Ureter (tissue), 1 donor: ENCODE measurements at places on chromosomes 5 and 9.
A peak's percentile ranks its signal among the peaks of the same experiment; 100 is the strongest.

GRCh38 chr9:133996531-133997520 is 4.7 kb upstream of the VAV2 start:
- DNase-seq = no peak

GRCh38 chr5:106367281-106367680 is 1303.5 kb downstream of the EFNA5 start:
- DNase-seq = no peak

GRCh38 chr5:116084287-116084691 is 536 bp upstream of the COMMD10 start:
- no peak for DNase-seq

GRCh38 chr5:140367256-140368013 is 7.4 kb downstream of the SLC4A9 start:
- DNase-seq = no peak

DNA sequence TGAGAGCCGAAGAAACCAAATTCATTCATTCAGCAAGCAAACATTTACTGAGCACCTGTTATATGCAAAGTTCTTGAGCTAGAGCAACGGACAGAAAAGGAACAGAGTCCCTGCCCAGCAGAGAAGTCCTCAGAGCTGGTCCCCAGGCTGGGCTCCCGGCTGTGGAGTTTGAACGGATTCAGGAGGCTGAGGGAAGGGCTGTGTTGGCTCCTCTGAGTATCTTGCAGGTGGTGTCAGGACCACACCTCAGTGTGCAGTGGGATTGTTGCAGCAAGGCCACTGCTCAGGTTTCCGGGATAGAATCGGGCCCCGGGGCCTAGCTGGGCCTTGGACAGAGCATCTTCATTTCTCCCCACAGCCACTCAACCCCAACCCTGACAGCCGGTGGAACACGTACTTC is 5.1 kb downstream of the TBC1D13 start:
- DNase-seq = no peak

DNA sequence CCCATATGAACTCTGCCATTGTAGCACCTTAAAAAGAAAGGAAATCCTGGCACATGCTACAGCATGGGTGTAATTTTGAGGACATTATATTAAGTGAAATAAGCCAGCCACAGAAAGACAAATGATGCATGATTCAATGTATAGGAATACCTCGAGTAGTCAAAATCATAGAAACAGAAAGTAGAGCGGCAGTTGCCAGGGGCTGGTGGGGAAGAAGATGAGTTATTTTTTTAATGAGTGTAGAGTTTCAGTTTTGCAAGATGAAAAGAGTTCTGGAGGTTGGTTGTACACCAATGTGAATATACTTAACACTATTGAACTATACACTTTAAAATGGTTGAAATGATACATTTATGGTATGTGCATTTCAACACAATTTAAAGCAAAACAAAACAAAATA is 133.0 kb downstream of the ZDHHC21 start:
- DNase-seq = no peak

GRCh38 chr5:33855396-33855795 is 36.4 kb downstream of the ADAMTS12 start:
- DNase-seq = no peak

GRCh38 chr5:36536616-36537005 is 69.8 kb upstream of the SLC1A3 start:
- DNase-seq = no peak

- no peak for DNase-seq
These were observed 37.1 kb upstream of the LHX2 start for GRCh38 chr9:123974471-123974870.

GRCh38 chr9:136122425-136123383 is 4.0 kb upstream of the TMEM250 start:
- DNase-seq = peak; percentile 76

DNA sequence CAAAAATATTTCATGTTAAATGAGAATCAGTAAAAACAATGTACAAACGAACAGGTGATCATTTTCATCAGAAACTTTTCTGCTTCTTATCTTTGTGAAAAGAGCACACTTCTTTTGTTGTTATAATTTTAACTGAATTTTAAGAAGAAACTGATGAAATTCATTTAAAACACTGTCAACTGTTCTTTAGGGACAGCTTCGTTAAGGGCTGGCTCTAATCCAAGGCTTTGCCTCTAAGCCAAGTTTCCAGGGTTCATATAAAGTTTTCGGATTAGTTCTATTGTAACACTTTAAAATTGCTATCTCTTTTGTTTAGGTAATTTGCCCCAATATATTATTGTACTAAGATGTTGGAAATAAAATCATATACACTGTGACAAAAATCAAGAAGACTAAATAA is 559.2 kb downstream of the TUSC1 start:
- no peak for DNase-seq

DNA sequence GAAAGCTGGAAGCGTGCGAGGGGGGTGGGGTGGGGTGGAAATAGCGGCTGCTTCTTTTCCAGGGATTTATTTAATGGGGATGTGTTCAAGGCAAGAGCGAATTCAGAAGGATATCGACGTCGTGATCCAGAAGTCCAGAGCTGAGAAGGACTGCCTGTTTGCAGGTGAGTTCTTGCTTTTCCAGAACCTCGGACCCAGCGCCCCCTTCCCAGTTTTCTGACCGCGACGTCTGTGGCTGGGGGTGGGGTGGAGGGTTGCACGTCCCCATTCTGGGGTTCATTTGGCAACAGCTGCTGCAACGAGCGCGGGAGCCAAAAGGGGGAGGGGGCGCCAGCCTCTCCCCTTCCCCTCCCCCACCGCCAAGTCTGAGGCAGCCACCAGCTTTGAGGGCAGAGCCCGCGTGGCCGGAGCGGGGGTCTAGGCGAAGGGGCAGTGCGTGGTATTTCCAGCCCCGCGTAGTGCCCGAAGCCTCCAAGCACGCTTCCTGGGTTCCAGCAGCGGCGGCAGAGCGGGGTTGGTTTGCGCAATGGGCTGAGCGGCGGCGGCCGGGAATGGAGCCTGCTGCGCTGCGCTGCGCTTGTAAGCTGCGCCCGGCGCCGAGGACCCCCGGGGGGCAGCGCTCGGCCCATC is 701 bp downstream of the PARP8 start:
- DNase-seq = peak; percentile 56

DNA sequence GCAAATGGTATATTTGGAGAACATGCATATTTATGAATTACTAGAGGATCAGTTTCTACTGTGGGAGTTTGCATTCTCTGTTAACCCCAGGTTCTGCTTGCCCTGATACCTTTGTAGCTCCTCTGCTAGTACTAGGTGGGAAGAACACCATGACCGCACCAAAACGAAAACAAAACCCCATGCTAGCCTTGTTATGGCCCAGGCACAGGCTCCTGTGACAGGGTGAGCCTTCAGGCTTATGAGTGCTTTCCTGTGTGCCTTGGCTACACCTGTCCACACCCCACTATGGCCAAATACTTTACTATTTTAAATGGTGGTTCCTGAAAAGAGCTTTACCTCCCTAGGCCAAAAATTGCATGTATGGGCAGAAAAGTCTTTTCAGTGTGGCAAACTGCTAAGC is 94.8 kb downstream of the PPIC start:
- no peak for DNase-seq

GRCh38 chr5:122902263-122902662 is 56.9 kb downstream of the SNX24 start:
- DNase-seq = no peak

DNA sequence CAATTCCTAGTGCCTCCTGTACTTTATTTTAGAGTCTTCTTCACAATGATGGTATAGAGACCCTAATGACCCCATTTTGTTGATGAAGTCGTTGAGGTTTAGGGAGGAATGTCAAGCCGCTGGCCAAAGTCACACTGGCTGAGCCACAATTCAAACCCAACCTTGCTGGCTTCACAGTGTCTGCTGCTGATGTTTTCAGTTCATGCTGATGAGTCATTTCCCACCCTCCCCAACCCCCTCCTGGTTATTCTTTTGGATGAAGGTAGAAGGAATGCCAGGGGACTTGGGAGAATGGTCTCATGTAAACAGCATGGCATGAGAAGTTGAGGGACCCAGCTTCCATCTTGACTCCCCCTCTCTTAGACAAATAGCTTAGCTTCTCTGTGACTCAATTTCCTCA is 68.6 kb downstream of the TMEM252 start:
- DNase-seq = no peak

DNA sequence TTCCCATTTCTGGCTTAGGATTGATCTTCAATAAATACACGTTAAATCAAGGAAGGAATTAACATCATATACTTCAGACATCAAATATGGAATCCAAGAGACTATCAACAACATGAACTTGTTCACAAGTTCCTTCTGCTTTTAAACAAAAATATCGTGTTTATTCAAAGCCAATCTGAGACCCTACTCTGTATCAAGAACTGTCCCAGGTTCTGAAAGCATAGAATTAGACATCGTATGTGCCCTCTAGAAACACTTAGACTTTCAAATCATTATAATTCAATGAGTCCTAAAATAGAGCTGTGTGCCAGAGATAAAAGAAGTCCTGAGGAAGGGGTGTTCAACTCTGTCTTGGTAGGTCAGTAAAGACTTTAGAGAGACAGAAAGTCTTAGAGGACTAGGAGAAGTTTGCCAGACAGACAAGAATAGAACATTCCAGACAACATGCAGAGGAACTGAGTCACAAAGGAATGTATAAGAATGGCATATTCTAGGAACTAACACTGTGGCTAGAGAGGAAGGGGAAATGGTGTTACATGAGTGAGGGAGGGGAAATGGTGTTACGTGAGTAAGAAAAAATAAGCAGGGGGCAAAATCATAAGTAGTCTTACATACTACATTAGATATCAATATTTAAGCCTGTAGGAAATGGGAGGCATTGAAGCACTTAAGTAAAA is 2.9 kb downstream of the TPD52L3 start:
- DNase-seq = no peak

GRCh38 chr5:172424111-172424490 is 30.2 kb downstream of the SH3PXD2B start:
- no peak for DNase-seq

DNA sequence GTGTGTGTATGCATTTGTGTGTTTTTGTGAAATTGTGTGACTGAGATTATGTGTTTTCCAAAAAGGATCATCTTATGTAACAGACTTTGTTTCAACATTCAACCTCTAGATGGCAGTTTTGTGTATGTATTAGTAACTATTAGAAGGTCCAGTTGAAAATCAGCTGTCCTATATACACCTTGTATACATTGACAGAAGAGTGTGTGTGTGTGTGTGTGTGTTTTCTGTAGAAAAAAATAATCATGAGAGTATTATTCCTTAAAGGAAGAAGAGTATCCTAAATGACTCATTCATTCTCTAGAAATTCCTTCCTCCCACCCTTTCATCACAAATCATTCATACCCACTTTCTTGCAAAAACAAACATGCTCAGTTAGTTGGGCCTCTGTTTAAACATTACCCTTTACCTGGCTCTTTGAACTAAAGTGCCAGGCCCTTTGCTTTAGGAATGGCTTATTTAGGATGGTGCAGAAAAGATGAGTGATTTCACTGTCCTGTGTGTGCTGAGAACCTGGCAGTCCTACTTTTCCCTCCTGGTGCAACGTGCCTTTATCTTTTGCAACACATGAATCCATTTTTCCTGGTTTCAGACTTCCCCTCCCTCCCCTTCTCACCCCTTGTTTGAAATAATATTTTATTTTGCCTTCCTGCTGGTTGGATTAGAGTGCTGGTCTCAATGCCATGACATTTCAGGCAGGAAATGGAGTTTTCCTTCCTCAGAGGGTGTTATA is 152.2 kb downstream of the ARHGAP26 start:
- no peak for DNase-seq

GRCh38 chr9:129849901-129850300 is 14.6 kb downstream of the USP20 start:
- no peak for DNase-seq

- no peak for DNase-seq
These were observed 6.7 kb downstream of the NRARP start for GRCh38 chr9:137295238-137295811.

- no peak for DNase-seq
These were observed 228.6 kb upstream of the MPDZ start for GRCh38 chr9:13508086-13508485.

DNA sequence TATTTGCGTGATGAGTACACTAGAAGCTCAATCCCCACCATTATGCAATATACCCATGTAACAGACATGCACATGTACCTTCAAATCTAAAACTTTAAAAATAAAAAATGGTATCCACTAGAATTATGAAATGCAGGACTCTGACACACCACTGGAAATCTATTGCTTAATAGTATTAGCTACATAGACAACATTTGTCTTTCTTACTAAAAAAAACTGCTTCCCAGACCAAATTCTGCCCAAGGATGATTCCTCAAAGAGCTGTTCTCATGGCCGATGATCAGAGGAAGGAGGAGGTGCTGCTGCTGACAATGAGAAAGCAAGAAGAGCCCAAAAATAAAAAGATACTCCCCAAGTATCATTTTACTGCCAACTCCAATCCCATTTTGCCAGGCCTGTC is 67.2 kb downstream of the TTC39B start:
- DNase-seq = no peak

DNA sequence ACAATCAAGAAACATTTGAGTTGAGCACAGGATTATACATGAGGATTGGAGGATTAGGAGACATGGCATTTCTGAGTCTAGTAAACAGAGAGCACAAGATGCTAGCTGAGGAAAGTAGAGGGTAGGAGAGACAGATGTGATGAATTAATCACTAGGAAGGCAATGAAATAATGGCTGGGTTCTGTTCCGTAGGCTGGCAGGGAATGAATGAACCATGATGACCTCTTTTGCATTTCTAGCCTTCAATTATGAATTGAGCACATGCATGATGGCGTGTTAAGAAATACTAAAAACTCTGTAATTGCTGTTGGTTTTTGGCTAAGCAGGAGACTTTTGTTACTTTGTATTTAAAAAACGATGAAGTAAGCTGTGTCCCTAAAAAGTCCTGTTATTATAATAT is 420.0 kb upstream of the TLE4 start:
- no peak for DNase-seq

- DNase-seq = no peak
These were observed 225.9 kb downstream of the VPS13A start for GRCh38 chr9:77403239-77403638.

DNA sequence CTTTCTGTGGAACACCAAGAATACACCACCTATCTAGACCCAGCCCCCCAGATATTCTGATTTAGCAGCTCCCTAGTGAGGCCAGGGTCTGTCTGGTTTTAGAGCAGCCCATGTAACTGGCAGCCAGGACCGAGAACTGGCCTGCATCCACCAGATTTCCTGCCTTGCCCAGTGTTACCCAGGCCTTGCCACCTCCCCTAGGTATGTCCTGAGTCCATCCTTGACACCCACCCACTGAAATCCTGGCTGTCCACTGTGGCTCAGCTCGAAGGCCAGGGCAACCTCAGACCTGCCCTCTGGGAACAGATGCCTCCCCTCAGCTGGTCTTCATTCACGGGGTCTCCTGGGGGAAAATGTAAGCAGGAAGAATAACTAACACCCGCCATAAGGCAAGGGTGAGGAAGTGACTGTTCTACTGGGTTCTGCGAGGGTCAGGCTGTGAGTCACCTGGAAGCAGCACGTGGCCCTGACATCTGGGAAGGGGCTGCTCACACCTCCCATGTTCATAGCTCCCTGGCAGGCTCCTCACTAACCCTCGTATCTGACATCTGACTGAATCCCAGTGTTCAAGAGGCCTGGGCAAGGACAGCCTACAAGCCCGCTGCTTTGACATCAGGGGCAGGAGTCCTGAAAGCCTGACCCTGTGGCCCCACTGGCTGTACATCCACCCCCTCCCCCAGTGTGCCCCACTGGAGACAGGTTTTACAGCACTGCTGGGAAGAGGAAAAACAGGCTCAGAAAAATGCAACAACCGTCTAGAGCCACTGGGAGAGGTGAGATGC is 72.7 kb downstream of the SEMA4D start:
- DNase-seq = no peak
